Astrocyte of the spinal cord (primary cell): ENCODE measurements at places on chromosomes 2 and 18.

DNA sequence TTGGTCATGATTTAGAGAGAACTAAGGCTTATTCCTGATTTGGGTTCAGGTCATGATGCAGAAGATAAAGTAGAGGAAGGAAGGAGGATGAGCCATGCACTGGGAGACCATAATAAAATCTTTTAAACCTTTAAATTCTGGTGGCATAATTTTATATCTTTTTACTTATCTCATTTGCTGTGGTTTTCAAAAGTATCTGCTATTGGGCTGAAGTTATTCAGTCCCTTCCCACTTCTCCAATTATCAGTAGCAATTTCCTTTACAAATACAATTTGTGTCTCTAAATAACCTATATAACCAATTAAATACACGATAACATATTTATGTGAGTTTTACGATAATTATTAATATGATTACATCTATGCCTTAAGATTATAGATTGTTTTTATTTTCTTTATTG, 194.8 kb upstream of the SLC8A1 start:
- no peak for DNase-seq

DNA sequence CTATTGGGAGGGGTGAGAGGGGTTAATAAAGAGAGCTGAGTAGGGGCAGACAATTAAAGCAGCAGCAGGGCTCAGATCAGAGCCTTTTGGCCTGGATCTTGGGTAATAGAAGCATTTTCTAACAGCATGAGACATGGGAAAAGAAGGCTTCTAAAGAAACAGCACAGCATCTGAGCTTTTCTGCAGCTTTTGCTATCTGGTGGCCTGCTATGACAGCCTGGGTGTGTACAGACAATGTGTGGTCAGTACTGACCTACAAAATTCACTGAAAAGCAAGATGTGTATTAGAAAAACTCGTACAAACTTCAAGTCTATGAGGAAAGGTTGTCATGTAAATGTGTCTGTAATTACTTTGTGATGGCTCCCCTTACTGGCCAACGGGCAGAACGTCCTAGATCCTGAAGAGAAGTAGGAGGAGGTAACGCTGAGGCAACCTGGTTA, 95.6 kb downstream of the GALNT3 start:
- DNase-seq = peak; percentile 67

DNA sequence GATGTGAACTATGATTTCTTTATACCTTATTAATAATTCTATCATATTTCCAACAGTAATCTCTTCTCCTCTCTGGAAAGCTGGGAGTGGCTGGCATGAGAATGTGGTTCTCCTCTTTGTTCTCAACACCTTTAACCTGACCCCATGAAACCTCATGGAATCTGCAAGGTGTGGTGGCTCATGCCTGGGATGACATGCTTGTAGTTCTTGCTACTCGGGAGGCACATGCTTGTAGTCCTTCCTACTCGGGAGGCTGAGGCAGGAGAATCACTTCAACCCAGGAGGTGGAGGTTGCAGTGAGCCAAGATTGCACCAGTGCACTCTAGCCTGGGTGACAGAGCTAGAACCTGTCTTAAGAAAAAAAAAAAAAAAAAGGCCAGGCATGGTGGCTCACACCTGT, 10.8 kb upstream of the CDCA7 start:
- DNase-seq = no peak

DNA sequence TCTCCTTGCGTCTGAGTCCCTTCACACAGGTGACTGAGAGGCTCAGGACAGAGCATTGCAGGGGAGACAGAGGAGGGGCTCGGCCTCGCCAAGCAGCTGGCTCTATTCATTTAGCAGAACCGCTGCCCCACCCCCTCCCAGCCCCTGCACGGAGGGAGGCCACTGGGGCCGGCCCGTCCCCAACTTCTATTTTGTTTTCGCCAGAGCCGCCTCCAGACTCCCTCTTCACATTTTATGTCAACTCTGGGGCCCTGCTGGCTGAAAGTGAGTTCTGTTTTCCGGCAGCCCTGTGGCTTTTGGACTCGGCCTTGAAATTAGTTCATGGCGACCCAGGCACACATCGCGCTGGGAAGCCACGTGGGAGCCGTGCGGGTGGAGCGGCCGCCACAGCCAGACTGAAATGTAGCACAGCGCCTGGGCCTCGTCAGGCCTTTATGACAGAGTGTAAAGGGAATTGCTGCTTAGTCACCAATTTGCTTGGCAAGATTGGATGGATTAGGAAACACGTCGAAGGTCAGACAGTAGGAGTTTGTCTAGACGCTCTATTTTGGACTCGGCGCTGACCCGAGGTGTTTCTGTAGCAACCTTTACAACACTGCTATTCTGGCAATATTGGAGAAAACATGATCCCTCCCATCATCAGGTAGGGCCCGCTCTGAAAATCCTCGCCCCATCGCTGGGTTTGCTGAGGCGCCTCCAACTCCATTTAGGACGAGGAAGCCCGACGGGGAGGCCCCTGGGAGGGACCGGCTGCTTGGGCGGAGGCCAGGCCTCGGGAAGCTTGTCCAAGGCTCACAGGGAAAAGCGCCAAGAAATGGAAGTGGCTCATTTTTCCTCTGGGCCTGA, 90.7 kb upstream of the CTDP1 start:
- DNase-seq = peak; percentile 83

DNA sequence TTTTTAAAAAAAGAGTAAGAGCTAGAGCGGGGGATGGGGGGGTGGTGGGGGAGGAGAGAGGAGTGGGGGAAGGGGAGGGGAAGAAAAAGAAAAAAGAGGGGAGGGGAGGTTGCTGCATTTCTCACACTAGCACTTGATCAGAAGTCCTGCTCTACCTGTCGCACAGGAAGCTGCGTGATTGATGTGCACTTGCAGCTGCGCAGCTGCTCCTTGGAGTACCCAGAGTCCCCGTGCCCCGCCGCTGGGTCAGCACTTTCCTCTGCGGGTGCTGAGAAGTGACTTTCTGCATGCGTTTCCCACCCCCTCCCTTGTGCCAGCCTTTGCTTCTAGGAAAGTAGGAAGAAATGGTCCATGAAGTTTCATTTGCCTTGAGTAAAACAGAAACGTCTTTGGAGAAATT, 297.3 kb downstream of the ETAA1 start:
- DNase-seq = no peak

DNA sequence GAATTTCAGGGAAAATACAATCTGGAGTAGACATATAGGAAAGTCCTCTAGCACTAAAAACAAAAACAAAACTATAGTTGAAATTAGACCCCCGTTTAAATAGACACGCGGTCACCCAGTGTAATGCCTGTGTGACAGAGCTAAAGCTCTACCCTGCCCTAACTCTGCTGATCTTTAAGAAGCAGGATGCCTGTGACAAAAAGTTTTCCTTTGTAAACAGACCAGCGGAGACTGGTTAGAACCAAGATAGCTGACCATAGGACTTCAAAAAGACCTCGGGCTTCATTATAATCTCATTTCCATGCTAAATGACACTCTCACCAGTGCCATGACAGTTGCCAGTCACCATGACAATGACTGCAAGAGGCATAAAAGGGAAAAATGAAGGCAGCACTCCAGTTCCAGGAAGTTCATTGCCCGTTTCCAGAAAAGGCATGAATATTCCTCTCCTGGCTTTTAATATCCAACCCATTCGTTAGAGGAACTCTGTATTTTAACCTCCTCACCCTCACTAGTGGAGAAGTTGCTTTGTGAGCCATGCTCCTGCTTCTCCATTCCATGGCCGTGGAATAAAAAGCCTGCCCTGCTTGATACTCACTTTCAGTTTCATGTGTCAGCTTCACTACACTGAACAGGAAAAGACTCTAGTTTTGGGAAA, 157.2 kb upstream of the COPS8 start:
- DNase-seq = peak; percentile 18

- DNase-seq = no peak
Observed at GRCh38 chr2:230583581-230583980, 129.1 kb upstream of the CAB39 start.
